ENCODE measurements at places on chromosomes 3 and 15. TPM values are rescaled to one million over a fixed set of nuclear protein-coding genes. Genes with fewer than 3 reads are reported as not detected.

The TRPM1 gene
- total RNA-seq: under 0.01 TPM

The ZBBX gene
- total RNA-seq: not detected

The PIGZ gene
- total RNA-seq: 1.7 TPM

The GPR160 gene
- total RNA-seq: under 0.01 TPM

The ZPLD1 gene
- 0.43 TPM for total RNA-seq

The ARID3B gene
- 2.6 TPM for total RNA-seq

The PIERCE2 gene
- 1.3 TPM for total RNA-seq

The DAPK2 gene
- total RNA-seq: 8.2 TPM

The IL12A gene
- 0.64 TPM for total RNA-seq

The ACOX2 gene
- 12.1 TPM for total RNA-seq

The EPHA6 gene
- total RNA-seq: 1.7 TPM

The BCHE gene
- 1.6 TPM for total RNA-seq
